CD14-positive monocyte (primary cell): ENCODE measurements at places on chromosomes 11 and 22. TPM values are rescaled to one million over a fixed set of nuclear protein-coding genes. Genes with fewer than 3 reads are reported as not detected.

The VPREB1 gene
- polyA plus RNA-seq, result not detected

The MUC5AC gene
- not detected for polyA plus RNA-seq

The POGLUT3 gene
- 1.2 TPM for polyA plus RNA-seq

The CDCA5 gene
- 0.28 TPM for polyA plus RNA-seq

The LRRC32 gene
- polyA plus RNA-seq, result not detected

The C11orf42 gene
- not detected for polyA plus RNA-seq

The FGF4 gene
- not detected for polyA plus RNA-seq

The SLC22A9 gene
- not detected in 2 replicates for polyA plus RNA-seq

The UBASH3B gene
- 3.3 TPM for polyA plus RNA-seq

The PARVG gene
- 547 and 577 TPM in 2 replicates for polyA plus RNA-seq

The MS4A3 gene
- not detected in 2 replicates for polyA plus RNA-seq

DNA sequence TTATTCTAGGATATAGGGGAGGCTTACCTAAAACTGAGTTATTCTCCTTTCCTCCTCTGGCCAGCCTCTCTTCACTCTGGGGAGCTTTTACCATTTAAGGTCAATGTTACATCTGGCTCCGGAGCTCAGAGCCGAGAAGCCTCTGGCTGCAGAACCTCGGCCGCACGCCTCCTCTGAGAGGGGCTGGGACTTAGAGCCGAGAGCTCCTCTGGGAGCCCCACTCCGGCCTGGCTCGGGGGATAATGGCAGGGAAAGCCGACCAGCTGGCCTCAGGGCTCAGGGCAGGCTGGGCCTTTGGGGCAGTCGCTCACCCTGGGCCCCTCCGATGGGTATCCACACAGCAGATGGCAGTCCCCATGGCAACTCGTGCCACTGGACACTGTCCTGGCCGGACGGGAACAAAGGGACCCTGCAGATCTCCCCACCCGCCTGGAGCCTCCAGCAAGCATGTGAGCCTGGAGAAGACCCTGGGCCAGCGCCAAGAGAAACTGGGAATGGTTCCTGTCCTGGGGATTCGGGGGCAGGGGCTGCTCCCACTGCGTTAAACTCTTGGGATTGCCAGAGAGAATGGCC is at the start of gene IRAG1:
IRAG1 (minus strand) TSS at position 247 of the 573 bp plus-strand sequence; CDS start at position 94, 153 bp downstream.
- DNase-seq, result no peak

- no peak for DNase-seq
These were observed 230.0 kb downstream of the SOX6 start for GRCh38 chr11:16126362-16126761.

DNA sequence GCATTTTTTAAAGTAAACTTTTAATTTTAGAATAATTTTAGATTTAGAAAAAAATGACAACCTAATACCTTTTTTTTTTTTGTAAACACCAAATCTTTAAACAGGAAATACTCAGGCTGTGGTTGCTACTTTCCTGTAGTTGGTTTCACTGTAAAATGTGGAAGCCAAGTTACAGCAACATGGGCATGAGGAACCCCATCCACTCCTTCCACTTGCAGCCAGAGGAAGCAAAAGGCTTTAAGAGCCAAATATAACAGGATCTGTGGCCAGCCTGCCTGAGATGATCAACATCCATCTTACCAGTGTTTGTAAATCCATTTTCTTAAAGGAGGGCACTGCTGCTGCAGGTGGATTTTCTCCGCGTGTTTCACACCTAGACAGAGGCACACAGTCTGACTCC is 66.2 kb downstream of the TNRC6B start:
- peak; percentile 40 for DNase-seq

- DNase-seq, result no peak
These were observed 4.6 kb downstream of the FGF4 start for GRCh38 chr11:69770540-69770939.

DNA sequence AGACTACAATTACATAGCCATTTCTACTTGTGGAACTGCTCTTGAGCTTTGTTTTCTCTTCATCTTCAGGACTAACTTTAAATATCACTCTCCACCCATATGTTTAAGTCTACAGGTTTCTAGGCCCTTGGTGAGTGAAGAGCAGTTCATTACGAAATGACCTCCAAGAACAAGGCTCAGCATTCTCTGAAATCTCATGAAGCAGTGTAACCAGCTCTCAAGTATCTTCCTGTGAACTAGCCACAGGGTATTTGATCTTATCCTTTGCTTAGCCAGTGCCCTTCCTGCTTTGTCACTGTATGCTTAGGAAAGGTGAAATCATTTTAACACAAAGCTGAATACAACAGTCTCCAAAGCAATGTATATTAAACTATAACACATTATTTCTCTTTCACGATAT is 20.4 kb upstream of the LYVE1 start:
- no peak for DNase-seq

- no peak for DNase-seq
These were observed 18.4 kb downstream of the B3GAT1 start for GRCh38 chr11:134393638-134394037.

- DNase-seq, result no peak
These were observed 401.6 kb downstream of the BRD1 start for GRCh38 chr22:49426098-49426497.

DNA sequence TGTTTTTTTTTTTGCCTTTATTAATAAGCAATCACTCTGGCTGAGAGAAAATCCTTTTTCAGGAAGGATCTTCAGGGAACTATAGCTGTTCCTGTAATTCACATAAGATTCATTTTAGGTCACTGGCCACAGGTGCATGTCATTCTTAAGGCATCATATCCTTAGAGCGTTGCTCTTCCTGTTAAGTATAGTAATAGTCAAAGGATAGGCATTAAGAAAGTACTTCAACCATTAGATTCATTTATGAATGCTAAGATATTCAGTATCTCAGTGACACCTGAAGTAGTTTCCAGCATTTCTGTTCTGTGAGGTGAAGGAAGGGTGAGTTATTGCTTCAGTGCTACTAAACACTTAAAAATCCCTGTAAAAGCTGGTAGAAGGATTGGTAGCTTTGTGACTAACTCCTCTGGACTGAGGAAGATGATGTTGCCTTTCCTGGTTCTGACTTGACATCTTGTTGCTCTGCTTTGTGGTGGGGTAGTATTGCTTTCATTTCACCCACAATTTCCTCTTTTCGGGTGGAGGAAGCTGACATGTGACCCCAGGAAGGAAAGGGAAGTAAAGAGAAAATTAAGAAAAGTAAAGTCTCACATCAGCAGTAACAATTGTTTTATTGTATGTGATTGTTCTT is 34.7 kb downstream of the RNF169 start:
- DNase-seq, result peak; percentile 91

GRCh38 chr22:38461414-38462081 is 6.3 kb upstream of the KDELR3 start:
- peak; percentile 29 for DNase-seq

- DNase-seq, result no peak
These were observed 14.5 kb downstream of the ROBO3 start for GRCh38 chr11:124879493-124880289.

- no peak for DNase-seq
These were observed 32.6 kb downstream of the RCOR2 start for GRCh38 chr11:63884196-63884932.

DNA sequence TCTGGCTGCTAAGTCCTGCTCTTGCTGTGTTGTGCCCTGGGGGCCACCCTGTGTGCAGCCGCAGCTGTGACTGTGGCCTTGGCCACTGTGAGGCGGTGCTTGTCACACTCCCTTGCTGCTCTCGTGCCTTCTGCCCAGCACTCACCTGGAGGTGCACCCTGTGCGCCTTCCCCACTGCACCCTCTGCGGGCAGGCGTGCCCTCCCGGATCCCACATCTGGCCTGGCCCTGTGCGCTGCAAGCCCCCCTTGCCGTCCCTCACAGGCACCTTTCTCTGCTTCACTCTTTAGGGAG is 27.2 kb downstream of the TBX1 start:
- no peak for DNase-seq

GRCh38 chr11:76771446-76772099 is 11.6 kb upstream of the TSKU start:
- DNase-seq, result no peak

- DNase-seq, result no peak
These were observed 732.6 kb downstream of the NTM start for GRCh38 chr11:132103021-132103420.

- DNase-seq, result no peak
These were observed 156.6 kb upstream of the MTNR1B start for GRCh38 chr11:92812841-92813240.

DNA sequence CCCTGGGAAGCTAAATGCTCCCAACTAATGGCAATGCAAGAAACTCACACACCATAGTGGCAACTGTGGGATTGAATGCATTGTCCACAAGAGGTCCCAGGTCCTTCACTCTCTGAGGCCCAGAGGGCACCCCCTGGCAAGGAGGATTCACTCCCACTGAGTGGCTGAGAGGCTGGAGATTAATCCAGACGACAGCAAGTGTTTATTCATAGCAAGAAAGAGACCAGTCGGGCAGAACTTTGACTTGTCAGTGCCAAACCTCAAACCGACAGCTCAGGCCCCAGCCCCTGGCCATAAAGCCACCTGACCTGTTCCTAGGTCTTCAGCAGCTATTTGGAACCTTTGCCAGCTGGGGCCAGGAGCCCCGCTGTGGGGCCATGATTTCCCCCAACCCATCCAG is 54.5 kb upstream of the MPEG1 start:
- no peak for DNase-seq

DNA sequence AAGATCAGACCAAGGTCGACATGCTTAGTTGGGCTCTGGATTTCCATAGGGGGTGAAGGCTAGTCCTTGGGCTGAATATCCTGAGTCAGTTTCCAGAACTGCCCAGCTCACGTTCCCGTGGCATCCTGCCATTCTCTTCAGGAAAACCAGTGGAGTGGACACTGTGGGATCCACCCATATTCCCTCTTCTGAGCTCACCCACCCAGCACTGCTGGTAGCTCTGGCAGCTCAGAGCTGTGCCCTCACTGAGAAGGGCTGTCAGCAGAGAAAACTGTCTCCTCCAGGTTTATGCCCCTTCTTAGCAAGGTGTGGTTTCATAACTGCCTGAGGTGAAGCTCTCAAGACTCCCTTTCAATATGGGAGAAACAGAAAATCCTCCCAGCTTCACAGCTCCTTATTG is 111.7 kb downstream of the GGTLC2 start:
- DNase-seq, result no peak

DNA sequence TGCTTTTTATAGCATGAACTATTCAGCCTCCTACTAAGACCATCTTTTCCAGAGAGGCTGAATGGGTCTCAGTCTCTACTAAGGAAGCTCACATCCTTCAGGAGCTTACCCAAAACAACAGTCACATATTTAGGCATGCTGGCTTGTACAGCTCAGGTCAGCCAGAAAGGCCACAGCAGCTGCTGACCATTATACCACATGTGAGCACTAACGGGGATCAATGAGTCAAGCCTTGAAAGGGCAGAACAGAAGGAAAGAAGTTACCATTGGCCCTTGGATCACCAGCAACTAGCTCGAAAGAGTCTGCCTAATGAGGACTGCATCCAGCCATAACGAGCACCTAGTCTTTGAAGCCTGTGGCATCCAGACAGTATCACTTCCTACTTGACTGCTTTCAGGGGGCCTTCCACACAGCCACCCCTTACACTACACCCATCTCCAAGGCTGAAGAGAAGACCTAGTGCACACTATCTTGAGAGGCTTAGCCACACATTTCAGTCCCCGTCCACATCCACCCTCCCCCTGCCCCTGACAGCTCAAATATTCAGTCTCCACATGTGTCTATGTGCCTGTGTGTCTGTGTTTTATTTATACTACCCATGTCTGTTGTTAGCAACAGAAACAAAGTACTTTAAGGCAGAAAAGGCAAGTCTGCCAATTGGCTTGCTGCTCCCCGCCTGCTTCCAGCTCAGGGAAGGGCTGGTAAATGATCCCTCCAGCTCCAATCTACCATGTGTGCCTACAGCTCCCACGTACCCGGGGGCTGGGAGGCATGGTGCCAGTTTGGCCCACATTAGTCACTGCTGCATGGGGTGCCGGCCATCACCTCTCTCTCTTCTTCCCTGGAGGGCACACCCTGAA is 95.5 kb downstream of the RPL27A start:
- DNase-seq, result no peak

- DNase-seq, result no peak
These were observed 359.0 kb downstream of the LARGE1 start for GRCh38 chr22:33561149-33561807.

DNA sequence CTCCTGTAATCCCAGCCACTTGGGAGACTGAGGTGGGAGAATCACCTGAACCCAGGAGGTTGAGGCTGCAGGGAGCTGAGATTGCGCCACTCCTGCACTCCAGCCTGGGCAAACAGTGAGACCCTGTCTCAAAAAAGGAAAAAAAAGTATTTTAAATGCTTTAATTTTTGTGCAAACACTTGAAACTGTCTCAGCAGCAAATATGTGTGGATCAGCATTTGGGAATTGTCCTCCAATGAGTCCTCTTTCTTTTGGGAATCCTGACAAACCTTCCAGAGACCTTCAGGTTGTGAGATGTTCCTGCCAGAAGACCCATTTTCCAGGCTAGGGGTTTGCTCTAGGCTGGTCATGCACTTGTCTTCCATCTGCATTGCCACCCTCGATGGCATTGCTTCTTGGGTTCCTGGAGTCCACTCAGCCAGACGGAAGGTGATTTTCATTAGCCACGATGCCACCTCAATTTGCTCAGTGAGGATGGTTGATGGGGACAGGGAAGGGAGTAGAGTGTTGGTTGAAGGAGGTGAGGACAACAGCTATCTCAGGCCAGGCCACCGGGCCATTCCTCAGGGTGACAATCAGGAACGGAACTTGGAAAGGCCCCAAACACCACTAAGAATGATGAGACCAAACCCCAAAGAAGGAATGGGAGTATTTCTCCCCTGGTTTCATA is 55.4 kb downstream of the ST14 start:
- DNase-seq, result no peak

DNA sequence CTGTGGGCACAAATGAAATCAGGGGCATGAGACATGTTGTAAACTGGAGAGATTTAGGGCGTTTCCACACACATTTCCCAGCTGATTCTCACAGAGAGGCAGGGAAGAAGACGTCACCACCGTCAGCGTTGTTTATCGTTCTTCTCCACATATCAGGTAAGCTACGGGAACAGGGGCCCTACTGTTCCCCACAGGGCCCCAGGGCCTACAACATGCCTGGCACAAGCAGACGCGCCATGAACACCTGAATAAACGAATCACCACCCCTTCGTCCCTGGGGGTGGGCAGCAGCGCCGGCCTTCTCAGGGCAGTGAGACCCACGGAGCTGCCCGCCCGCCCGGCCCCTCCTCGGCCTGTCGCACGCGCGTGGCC is 342 bp downstream of the EFCAB6 start:
- no peak for DNase-seq
